ENCODE measurements at places on chromosomes 11 and 22.

DNA sequence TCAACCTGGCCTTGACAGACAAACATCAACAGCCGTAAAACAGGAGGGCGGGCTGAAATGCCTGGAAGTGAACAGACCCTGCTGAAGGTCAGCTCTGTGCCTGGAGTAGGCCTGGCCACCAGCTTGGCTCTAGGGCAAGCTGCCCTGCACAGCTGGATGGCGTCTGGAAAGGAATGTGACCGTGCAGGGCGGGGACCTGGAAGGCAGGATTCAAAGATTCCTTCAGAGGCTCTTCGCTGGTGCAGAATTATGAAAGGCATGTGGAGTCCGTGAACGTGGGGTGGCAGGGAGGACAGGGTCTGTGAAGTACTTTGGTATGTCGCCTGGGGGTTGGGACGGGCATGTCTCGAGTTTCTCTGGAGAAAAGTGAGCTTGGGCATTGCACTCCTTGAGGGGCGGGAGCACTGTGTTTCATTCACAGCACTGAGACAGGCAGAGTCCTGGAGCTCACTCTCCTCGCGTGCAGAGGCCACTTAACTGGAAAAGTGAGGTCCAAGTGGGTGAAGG, 1.5 kb downstream of the EHD1 start:
- peak; percentile 56 for DNase-seq

GRCh38 chr22:45441138-45441537, 27.6 kb downstream of the RIBC2 start:
- peak; percentile 53 for DNase-seq

DNA sequence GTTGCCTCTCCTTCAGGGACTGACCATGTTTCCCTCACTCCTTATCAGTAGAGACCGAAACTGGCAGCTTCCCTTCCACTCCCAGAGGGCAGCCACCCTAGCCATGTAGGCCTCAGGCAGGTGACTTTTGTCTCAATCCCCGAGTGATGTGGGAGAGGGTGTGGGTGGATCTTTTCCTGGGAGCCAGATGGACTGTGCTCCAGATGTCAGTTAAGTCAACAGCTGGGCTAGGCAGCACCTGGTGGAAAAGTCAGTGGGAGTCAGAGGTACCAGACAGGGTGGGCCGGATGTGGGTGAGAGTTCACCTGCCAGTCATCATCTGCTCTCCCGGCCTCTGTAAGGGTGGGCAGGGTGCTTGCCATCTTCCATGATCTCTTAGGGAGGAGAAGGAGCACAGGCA, 1.9 kb downstream of the BANF1 start:
- no peak for DNase-seq

DNA sequence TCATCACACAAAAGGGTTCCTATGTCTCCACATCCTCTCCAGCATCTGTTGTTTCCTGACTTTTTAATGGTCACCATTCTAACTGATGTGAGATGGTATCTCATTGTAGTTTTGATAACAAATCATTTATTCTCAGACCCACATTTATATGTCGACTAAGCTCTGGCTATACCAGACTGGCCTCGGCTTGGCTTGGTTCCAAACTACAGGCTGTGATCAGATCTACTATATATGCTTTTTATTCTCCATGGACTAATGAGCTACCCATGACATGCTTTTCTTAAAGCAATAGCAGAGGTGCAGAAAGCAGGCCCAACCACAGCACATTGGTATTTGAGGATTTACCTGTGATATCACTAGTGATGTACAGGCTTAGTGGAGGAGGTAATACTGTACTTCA, 139.8 kb upstream of the PGR start:
- DNase-seq, result no peak

GRCh38 chr11:134640971-134641968, 229.2 kb upstream of the B3GAT1 start:
- no peak for DNase-seq

DNA sequence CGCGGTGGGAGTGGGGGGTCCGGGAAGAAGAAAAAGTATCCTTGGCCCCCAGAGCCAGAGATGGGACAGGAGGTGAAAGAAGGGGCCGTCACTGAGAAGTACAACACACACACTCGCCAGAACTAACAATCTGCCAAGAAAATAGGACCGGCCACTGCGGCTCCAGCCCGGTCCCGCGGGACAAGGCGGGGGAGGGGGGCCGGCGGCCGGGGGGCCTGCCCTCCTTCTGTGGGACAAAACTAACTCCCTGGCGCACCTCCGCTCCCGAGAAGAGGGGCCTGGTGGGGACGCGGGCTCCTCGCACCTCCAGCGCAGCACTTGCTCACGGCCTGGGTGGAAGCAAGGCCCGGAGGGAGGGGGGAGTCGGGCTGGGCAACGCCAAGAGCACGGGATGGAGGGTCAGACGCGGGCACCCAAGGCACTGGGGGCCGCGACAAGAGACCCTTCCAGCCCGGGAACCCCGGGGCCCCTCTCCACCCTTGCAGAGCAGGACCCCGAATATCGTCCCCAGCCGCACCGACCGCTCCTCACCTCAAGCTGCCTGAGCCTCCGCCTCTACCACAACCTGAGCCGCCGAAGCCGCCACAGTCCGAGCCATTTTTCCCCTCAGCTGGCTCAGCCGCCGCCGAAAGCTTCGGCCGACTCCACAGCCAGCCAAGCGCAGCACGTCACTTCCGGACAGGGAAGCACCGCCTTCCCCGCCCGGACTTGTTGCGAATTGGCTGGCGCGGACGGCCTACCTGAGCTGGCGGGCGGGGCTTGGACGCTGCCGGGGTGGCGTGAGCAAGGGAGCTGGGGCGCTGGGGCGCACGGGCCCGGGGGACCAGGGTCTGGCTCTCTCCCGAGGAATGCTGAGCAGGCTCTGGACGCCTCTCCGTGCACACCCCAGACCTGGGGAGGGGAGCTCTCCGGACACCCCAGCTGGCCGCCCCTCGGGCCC, at the start of gene PIK3C2A:
Gene PIK3C2A (minus strand): TSS at position 670 of the 940 bp plus-strand sequence. CDS start 38,245 bp downstream, outside the sequence.
- DNase-seq, result peak; percentile 98
